ENCODE measurements at places on chromosomes 6 and 20. TPM values are rescaled to one million over a fixed set of nuclear protein-coding genes. Genes with fewer than 3 reads are reported as not detected.

DNA sequence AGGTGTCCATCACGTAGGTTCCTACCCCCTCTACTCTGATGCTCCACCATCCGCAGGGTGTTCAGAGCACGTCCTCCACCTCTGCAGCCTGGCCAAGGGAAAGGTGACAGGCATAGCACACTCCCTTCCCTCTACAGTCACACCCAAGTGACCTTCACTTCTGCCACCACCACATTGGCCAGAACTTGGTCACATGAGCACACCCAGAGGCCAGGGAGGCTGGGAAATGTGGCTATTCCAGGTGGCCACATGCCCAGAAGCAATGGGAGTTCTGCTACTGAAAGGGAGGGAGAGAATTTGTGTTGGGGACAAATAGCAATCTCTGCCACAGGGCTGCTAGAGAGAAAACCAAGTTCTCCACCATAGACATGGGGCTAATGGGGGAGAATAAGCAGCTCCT is 180.3 kb downstream of the NFATC2 start:
- no peaks in the 10 kb centered on the region for H3K4me1 ChIP-seq
- H3K27me3 ChIP-seq, result peaks cover 12% of the 10 kb centered on the region
- no peaks in the 10 kb centered on the region for H3K36me3 ChIP-seq
- H3K27ac ChIP-seq, result no peak overlapping the region

The EFCAB8 gene
- polyA plus RNA-seq, result 0.65 TPM

The SLC22A1 gene
- polyA plus RNA-seq, result 0.18 TPM

- no peak overlapping the region for H3K4me3 ChIP-seq
- peaks cover 2% of the 10 kb centered on the region for H3K36me3 ChIP-seq
- no peaks in the 10 kb centered on the region for H3K4me1 ChIP-seq
- no peaks in the 10 kb centered on the region for H3K27me3 ChIP-seq
- DNase-seq, result no peak
Measured at GRCh38 chr20:35311409-35311808, 19.2 kb upstream of the FAM83C start.

- H3K4me3 ChIP-seq, result no peak overlapping the region
- H3K27me3 ChIP-seq, result no peaks in the 10 kb centered on the region
- H3K36me3 ChIP-seq, result peaks cover 6% of the 10 kb centered on the region
- no peak overlapping the region for H3K27ac ChIP-seq
Measured at GRCh38 chr6:37396571-37397180, 36.3 kb upstream of the CMTR1 start.

The MYLK4 gene
- 0.85 TPM for polyA plus RNA-seq

GRCh38 chr6:163078712-163079111 is 335.8 kb upstream of the QKI start:
- no peaks in the 10 kb centered on the region for H3K27me3 ChIP-seq
- H3K27ac ChIP-seq, result no peak overlapping the region
- H3K4me1 ChIP-seq, result no peaks in the 10 kb centered on the region
- H3K4me3 ChIP-seq, result no peak overlapping the region
- DNase-seq, result no peak

DNA sequence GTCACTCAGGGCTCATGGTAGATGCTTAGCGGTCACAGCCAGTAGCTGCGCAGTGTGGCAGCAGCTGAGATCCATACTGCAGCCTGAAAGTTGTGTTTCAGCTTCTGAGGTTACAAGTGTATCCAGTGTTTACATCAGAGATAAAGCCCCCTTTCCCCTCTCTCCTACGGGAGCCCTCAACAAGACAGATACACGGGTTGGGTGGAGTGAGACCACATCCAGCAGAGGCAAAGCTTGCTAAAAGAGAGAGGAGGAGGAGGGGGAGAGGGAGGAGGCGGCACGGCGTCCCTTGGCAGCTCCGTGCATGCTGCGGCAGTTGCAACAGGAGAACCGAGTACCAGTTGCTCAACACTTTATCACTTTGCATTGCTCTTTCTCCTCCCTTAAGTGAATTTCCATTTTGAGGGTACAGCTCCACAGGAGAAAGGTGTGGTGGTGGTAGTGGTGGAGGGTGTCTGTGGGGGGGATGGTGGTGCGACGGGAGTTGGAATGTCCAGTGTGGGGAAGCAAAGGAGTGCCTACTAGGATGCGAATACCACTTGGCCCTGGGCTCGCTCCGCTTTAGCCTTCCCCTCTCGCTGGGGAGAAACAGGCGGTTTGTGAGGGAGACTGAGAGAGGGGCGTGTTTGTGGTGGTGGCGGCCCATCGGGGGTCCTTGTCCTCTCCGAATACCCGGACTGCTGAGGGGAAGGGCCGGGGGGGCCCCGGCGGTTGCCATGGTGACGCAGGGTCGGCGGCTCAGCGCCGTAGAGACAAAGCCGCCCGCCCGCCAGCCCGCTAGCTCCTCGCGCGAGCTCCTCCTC is 405 bp upstream of the RNF182 start:
- DNase-seq, result peak; percentile 65
- H3K4me3 ChIP-seq, result peak overlapping the region; percentile 65
- H3K27me3 ChIP-seq, result peaks cover 35% of the 10 kb centered on the region

- no peak for DNase-seq
- H3K4me1 ChIP-seq, result no peaks in the 10 kb centered on the region
- no peaks in the 10 kb centered on the region for H3K27me3 ChIP-seq
- no peak overlapping the region for H3K4me3 ChIP-seq
- no peak overlapping the region for H3K27ac ChIP-seq
- no peaks in the 10 kb centered on the region for H3K36me3 ChIP-seq
Measured at GRCh38 chr6:168632694-168633093, 191.7 kb downstream of the SMOC2 start.

- no peaks in the 10 kb centered on the region for H3K4me1 ChIP-seq
- no peak overlapping the region for H3K27ac ChIP-seq
- no peak overlapping the region for H3K4me3 ChIP-seq
- no peak for DNase-seq
- no peaks in the 10 kb centered on the region for H3K36me3 ChIP-seq
- H3K27me3 ChIP-seq, result no peaks in the 10 kb centered on the region
Measured at GRCh38 chr6:21676769-21677168, 83.2 kb downstream of the SOX4 start.

GRCh38 chr20:31906001-31906400 is 35.6 kb downstream of the TTLL9 start:
- no peak for DNase-seq
- no peaks in the 10 kb centered on the region for H3K36me3 ChIP-seq
- no peaks in the 10 kb centered on the region for H3K27me3 ChIP-seq

DNA sequence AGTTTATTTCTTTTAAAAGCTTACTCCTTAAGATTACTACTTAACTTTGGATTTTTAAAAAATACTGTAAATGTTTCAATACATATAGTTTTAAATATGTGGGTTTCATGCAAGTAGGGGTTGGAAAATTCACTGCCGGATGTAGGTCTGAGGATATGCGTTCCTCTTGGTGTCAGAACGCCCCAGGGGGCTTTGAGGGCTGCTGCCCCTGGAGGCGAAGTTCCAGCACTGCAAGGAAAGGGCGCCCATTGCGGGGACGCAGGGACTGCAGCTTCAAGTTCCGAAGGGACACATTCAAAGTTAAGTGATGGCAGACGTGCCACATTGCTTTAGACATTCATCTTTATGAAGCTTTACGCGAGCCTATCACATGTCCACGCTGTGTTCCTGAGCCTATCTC is 152.9 kb downstream of the SOD2 start:
- H3K36me3 ChIP-seq, result no peaks in the 10 kb centered on the region
- no peak overlapping the region for H3K27ac ChIP-seq
- DNase-seq, result no peak
- H3K4me3 ChIP-seq, result no peak overlapping the region
- no peaks in the 10 kb centered on the region for H3K27me3 ChIP-seq

DNA sequence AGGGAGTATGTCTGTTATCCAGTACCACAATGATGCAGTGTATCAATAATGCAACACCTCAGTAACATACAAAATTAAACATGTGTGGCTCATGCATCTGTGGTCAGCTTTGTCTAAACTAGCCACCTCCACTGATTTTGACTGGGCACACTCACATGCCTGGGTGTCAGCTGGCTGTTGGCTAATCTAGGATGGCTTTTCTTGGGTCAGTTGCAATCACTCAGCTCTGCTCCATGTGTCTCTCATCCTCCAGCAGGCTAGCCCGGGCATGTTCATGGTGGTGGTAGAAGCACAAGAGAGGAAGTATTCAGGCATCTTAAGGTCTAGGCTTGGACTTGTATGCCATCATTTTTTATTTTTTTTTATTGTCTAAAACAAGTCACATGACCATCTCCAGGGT is 59.3 kb upstream of the JAG1 start:
- no peak overlapping the region for H3K27ac ChIP-seq
- no peak overlapping the region for H3K4me3 ChIP-seq
- H3K4me1 ChIP-seq, result no peaks in the 10 kb centered on the region
- no peaks in the 10 kb centered on the region for H3K27me3 ChIP-seq

- no peaks in the 10 kb centered on the region for H3K36me3 ChIP-seq
- no peak overlapping the region for H3K27ac ChIP-seq
- no peak for DNase-seq
- no peaks in the 10 kb centered on the region for H3K27me3 ChIP-seq
- H3K4me1 ChIP-seq, result no peaks in the 10 kb centered on the region
- no peak overlapping the region for H3K4me3 ChIP-seq
Measured at GRCh38 chr20:11190741-11191140, 516.9 kb upstream of the JAG1 start.

- H3K27me3 ChIP-seq, result no peaks in the 10 kb centered on the region
- H3K4me1 ChIP-seq, result no peaks in the 10 kb centered on the region
- H3K36me3 ChIP-seq, result no peaks in the 10 kb centered on the region
- H3K4me3 ChIP-seq, result no peak overlapping the region
- DNase-seq, result no peak
- no peak overlapping the region for H3K27ac ChIP-seq
Measured at GRCh38 chr6:165404697-165405096, 95.3 kb upstream of the C6orf118 start.

DNA sequence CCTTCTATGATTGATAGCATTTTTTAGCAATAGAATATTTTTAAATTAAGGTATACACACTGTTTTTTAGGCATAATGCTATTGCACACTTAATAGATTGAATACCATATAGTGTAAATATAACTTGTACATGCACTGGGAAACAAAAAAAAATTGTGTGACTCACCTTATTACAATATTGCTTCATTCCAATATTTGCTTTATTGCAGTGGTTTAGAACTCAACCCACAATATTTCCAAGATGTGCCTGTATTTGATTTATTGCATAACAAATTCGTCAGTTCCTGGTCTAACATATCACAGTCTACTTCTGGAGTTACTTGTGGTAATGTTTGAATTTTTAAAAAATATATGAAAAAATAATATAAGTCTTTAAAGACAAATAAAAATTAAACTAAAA is 41.9 kb upstream of the DEFB112 start:
- H3K4me3 ChIP-seq, result no peak overlapping the region
- H3K27me3 ChIP-seq, result no peaks in the 10 kb centered on the region

DNA sequence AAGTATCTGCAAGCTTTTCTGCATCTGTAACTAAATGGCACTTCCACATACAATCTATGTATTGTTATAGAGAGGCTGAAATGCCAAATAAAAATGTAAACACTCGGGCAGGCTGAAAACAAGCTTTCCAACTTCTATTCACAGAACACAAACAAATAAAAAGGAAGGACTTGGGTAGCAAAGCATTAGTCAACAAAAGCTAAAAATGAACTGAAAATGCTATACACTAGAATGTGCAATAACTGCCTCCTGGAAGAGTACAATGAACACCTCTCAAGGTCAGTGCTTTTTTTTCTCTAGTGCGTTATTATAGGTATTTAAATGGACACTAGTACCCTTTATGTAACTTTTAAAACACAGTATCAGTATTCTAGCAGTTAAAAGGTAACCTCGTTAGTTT is 31.4 kb downstream of the STK38 start:
- H3K4me3 ChIP-seq, result no peak overlapping the region
- DNase-seq, result no peak
- no peaks in the 10 kb centered on the region for H3K27me3 ChIP-seq
- no peaks in the 10 kb centered on the region for H3K4me1 ChIP-seq
- no peak overlapping the region for H3K27ac ChIP-seq

The HDGFL1 gene
- not detected for polyA plus RNA-seq

DNA sequence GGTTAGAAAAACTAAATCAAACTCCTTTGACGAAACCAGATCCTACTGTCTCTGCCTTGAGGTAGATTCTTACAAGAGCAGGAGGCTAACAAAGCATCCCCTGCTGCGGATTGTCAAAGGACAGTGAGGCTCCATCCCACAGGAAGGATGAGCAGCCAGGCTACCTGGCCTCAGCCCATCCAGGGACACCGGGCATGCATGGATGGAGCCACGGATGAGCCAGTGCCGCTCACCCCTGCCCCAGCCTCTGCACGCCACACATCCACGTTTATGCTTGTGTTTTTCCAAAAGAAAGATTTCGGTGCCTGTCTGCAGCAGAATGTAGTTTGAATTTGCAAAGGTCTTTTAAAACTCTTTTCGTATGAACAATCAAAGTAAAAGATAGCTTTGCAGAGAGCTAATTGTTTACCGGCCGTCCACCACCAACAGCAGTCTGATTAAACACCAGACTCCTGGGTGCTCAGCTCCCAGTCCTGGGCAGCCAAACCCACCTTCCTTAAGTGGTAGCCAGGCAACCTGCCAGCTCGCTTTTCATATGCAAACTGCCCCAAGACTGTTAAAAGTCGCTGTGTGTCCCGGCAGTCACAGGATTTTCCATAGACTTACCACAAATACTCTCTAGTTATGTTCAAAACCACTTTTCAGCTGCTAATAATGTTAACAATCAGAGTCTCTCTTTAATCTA is 999 bp downstream of the THBS2 start:
- no peak overlapping the region for H3K4me3 ChIP-seq
- H3K4me1 ChIP-seq, result peaks cover 19% of the 10 kb centered on the region
- H3K27me3 ChIP-seq, result peaks cover 24% of the 10 kb centered on the region

GRCh38 chr6:163732479-163732878 is 318.0 kb downstream of the QKI start:
- H3K27ac ChIP-seq, result no peak overlapping the region
- H3K4me1 ChIP-seq, result peaks cover 18% of the 10 kb centered on the region
- H3K4me3 ChIP-seq, result no peak overlapping the region
- no peak for DNase-seq
- H3K36me3 ChIP-seq, result no peaks in the 10 kb centered on the region

GRCh38 chr6:134119486-134119885 is 67.1 kb upstream of the SLC2A12 start:
- no peak overlapping the region for H3K4me3 ChIP-seq
- no peaks in the 10 kb centered on the region for H3K36me3 ChIP-seq
- no peak overlapping the region for H3K27ac ChIP-seq
- H3K4me1 ChIP-seq, result no peaks in the 10 kb centered on the region

The DNAH8 gene
- 0.63 TPM for polyA plus RNA-seq

DNA sequence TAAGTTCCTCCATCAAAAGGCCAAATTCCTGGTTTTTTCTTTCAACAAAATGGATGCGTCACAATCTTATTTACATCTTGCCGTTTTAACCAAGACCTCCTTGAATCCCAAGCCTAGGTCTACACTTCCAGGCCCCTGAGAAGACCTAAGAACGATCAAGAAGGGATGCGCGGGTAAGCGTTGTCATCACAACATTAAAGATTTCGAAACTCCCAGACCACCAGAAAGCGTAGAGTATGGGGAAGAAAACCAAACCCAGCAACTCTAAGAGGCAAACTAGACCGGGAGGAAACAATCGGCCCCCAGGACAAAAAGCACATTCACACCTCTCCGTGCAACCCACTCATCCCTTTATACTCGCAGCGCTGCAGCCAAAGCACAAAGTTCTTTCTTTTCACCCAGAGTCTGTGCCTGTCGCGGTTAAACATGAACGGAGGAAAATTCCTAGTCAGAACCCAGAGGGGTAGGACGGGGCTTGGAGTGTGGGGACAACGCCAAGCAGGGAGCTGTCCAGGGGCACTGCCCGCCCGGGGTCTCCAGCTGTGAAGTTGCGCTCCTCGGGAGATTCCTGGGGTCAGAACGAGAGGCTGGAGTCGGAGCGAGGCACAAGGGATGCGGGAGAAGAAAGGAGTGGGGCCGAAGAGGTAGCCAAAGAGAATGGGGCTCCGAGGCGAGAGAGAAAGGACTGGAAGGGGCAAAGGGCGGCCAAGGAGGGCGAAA is 725 bp downstream of the OSER1 start:
- peaks cover 14% of the 10 kb centered on the region for H3K36me3 ChIP-seq
- peak overlapping the region; percentile 100 for H3K4me3 ChIP-seq
- peaks cover 36% of the 10 kb centered on the region for H3K4me1 ChIP-seq
- no peaks in the 10 kb centered on the region for H3K27me3 ChIP-seq
